Activated T-helper 1 cell treated with anti-CD3 and anti-CD28 coated beads, Interleukin-2, amount 50 U/mL, for 16 hours (primary cell): ENCODE measurements at places on chromosomes 3 and 15.

- DNase-seq = no peak
These were observed 37.5 kb downstream of the C3orf70 start for GRCh38 chr3:185115371-185115770.

DNA sequence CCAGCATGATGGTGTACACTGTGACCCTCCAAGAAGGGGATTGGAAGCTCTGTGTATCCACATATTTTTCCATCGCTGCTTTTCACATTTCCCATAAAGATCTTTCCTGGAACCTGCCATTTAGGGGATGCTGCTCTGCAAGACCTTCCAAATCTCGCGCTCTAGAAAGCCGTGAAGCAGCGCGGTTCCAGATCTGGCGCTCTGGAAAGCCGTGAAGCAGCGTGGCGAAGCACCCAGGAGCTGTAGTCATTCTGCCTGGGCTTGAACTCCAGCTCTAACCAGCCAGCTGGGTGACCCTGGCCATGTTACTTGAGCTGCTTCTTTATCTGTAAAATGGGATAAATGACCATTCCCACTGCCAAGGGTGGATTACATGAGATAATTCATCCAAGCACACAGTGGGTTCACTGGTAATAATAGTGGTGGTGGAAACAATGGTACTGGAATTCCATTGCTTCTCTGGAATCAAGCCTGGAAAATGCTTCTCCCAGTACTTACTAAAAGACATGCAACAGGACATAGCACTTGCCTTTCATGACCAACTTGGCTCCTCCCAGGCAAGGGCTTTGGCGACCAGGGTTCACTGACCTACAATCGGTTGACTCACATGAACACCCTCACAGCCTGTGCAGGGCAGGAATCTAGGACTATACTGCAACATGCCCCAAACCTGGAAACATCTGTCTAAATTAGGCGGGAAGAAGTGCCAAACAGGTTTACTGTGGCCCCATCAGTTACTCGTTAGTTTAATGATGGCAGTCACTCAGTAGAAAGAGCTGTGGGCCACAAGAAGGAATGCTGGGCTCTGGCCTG lies 70.7 kb downstream of the XXYLT1 start:
- no peak for DNase-seq

DNA sequence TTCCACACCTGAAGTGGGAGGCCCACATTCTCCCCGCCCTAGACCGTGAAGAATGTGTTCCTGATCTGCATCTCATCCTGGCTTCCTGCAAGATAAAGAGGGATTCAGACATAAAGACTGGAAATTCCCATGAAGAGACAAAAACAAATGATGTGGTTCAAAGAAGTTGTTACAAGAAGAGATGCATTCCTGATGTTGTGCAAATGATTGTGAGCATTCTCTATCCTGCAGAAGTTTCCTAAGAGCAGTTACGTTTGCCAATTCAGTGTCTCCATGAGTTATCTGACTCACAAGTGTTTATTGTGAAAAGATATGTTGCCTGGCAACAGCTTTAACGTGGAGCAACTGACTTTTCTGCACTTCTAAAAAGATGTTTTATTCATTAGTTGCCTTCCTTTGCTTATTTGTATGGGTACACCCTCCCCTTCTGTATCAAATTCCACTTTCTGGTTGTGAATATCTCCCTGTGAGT lies 107.8 kb downstream of the ZIC4 start:
- no peak for DNase-seq

GRCh38 chr3:112931736-112932521 lies 43.0 kb downstream of the CD200R1 start:
- no peak for DNase-seq

- no peak for DNase-seq
These were observed 96.4 kb downstream of the MBNL1 start for GRCh38 chr3:152365126-152365525.

DNA sequence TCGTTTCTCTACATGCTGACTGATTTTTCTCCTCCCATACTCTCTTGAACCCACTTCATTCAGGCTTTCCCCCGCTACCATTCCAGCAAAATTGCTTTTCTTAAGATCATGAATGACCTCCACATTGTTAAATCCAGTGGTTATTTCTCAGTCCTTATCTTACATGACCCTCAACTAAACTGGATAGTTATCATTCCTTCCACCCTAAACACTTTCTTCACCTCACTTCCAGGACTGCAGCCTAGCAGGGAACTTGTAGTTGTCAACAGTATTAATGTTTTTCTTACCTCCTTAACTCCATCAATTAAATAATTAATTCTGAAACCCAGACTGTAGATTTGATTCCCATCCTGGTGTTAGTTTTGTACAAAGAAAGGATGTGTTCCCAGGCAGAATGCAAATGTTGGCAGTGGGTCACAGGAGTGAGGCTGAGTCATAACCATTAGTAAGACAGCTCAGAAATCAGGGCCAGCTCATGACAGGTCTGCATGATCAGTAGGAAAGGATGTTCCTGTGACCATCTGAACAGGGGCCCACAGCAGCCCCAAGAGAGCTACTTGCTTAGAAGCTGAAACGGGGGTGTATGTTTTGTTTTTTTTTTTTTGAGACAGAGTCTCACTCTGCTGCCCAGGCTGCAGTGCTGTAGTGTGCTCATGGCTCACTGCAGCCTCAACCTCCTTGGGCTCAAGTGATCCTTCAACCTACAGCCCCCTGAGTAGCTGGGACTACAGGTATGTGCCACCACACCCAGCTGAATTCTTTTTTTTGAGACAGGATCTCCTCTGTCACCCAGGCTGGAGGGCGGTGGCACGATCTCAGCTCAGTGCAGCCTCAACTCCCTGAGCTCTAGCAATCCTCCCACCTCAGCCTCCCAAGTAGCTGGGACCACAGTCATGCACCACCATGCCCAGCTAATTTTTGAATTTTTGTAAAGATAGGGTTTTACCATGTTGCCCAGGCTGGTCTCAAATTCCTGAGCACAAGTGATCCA lies 9.1 kb downstream of the BCL2L10 start:
- DNase-seq = no peak

GRCh38 chr3:74000725-74001124 lies 376.0 kb upstream of the PDZRN3 start:
- no peak for DNase-seq

- no peak for DNase-seq
These were observed 317.5 kb downstream of the GBE1 start for GRCh38 chr3:81443958-81444357.

- no peak for DNase-seq
These were observed 748.7 kb upstream of the CFAP20DC start for GRCh38 chr3:59798372-59799086.

DNA sequence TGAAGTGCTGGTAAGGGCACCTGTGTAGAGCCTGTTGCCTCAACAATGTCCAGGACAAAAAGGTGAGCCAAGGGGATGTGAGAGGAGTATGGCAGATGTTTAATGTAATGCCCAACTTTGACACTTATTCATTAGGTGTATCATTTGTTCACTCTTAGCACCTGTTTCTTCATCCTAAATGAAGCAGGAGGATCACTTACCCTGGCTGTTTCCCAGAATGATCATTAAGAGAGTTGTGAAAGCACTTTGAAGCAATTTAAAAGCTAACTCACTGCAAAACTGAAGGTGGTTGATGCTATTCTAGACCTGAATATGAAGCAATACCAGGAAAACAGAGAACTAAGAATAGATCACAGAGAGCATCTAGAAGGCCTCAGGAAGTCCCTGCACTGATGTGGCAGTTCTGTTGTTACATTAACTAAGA lies 3.4 kb upstream of the HHLA2 start:
- no peak for DNase-seq

GRCh38 chr3:107716734-107717133 lies 194.0 kb downstream of the BBX start:
- DNase-seq = no peak

GRCh38 chr3:29822071-29822470 lies 541.2 kb downstream of the RBMS3 start:
- no peak for DNase-seq

GRCh38 chr15:78421238-78421965 lies 16.6 kb upstream of the IREB2 start:
- no peak for DNase-seq

- DNase-seq = no peak
These were observed 52.7 kb downstream of the CLDN18 start for GRCh38 chr3:138062626-138063025.

DNA sequence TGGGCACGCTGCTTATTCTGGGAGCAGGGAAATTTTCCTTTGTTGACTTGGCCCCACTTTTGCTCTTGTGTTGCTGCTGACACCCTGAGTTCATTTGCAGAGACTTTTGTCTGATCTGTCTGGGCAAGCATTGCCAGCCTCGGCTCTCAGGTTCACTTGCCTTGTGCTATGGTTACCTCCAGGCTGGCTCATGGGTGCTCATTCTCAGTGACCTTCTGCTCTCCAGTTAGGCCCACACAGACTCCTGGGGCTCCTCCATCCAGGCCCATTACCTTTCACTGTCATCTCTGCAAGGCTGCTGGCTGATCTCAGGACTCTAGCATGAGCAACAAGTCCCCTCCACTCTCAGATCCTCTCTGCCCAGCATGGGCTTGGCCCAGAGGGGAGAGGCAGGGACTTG lies 108.3 kb downstream of the IL20RB start:
- no peak for DNase-seq
